Glutamatergic neuron (in vitro differentiated cells): ENCODE measurements at places on chromosomes 12 and 14. TPM values are rescaled to one million over a fixed set of nuclear protein-coding genes. Genes with fewer than 3 reads are reported as not detected.

- no peak overlapping the region for H3K27ac ChIP-seq
- H3K27me3 ChIP-seq, result peaks cover 3% of the 10 kb centered on the region
- no peak overlapping the region for H3K4me3 ChIP-seq
- no peak for DNase-seq
- peaks cover 9% of the 10 kb centered on the region for H3K4me1 ChIP-seq
- no peaks in the 10 kb centered on the region for H3K36me3 ChIP-seq
These were observed 87.3 kb upstream of the RFX4 start for GRCh38 chr12:106495354-106495965.

- no peaks in the 10 kb centered on the region for H3K27me3 ChIP-seq
- H3K4me3 ChIP-seq, result no peak overlapping the region
- no peak for DNase-seq
- no peaks in the 10 kb centered on the region for H3K4me1 ChIP-seq
- peaks cover 5% of the 10 kb centered on the region for H3K36me3 ChIP-seq
These were observed 103.3 kb upstream of the PMCH start for GRCh38 chr12:102300824-102301461.

DNA sequence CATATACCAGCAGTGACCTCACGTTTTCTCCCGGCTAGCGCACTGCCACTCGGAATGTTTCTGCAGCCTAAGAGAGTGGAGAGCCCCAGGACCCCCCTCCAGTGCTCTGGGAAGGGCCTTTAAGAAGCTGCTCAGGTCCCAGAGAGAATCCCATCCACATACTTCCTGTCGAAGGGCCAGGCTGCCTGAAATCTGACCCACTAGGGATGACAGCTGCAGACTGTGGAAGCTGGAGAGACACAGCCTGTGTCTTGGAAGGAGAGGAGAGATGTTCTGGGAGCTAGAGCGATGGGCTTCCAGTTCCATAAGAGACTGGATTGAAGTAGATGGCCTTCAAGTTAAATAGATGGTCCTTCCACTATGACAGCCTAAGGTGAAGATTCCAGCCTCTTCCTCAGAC is 54.4 kb downstream of the IQSEC3 start:
- no peak overlapping the region for H3K4me3 ChIP-seq
- H3K4me1 ChIP-seq, result peaks cover 16% of the 10 kb centered on the region
- DNase-seq, result no peak
- no peak overlapping the region for H3K27ac ChIP-seq
- peaks cover 8% of the 10 kb centered on the region for H3K27me3 ChIP-seq

- peaks cover 8% of the 10 kb centered on the region for H3K4me1 ChIP-seq
- H3K36me3 ChIP-seq, result no peaks in the 10 kb centered on the region
- H3K27ac ChIP-seq, result no peak overlapping the region
- no peak for DNase-seq
- no peak overlapping the region for H3K4me3 ChIP-seq
These were observed 446.0 kb upstream of the DCN start for GRCh38 chr12:91628656-91629055.

DNA sequence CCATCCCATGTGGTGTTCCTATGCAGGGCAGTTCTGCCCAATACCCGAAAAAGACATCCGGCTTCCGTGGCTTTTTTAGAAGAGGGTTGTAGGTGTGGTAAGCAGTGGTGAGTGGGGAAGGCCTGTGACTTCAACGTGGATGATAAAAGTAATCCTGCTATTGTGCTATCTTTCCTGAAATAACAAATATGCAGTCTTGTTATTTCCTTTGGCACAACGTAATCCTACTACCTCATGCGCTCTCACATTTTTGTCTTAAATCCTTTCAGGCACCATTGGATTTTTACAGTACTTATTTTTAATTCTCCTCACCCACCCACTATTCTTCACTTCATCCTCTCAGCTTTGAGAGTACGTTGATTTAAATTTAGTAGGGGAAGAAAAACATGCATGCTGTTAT is 96.8 kb downstream of the IPO8 start:
- H3K27ac ChIP-seq, result no peak overlapping the region
- no peak overlapping the region for H3K4me3 ChIP-seq
- H3K4me1 ChIP-seq, result no peaks in the 10 kb centered on the region
- no peak for DNase-seq
- H3K36me3 ChIP-seq, result peaks cover 20% of the 10 kb centered on the region

Gene HDAC7
- 67.9 TPM for total RNA-seq

Gene GPRC5A
- total RNA-seq, result not detected
